ENCODE measurements at places on chromosomes 3 and 15. TPM values are rescaled to one million over a fixed set of nuclear protein-coding genes. Genes with fewer than 3 reads are reported as not detected.

DNA sequence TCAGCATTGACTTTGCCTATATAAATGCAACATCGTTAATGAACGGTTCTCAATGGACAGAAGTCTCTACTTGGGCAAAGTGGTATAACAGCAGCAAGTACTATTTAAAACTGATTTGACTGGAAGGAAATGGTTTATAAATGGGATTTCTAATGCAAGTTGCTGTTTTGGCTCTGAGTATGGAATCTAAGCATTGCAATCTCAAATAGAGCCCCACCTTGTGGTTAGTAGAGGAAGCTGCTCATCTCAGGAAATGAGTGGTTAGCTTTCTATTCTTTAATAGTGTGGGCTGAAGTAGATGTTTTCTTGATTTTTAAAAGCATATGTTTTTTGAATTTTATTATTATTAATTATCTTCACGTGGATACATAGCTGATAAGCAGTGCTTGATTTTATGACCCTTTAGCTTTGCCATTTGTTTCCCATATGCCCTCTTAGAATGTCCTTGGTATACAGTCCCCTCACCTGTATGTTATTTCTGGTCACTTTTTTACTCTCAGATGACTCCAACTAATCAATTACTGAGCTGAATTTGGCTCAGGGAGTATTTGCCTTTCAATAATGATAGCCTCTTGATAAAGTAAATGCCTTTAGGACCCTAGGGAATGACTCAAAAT lies 67.1 kb downstream of the OXSM start:
- peak; percentile 53 for DNase-seq

DNA sequence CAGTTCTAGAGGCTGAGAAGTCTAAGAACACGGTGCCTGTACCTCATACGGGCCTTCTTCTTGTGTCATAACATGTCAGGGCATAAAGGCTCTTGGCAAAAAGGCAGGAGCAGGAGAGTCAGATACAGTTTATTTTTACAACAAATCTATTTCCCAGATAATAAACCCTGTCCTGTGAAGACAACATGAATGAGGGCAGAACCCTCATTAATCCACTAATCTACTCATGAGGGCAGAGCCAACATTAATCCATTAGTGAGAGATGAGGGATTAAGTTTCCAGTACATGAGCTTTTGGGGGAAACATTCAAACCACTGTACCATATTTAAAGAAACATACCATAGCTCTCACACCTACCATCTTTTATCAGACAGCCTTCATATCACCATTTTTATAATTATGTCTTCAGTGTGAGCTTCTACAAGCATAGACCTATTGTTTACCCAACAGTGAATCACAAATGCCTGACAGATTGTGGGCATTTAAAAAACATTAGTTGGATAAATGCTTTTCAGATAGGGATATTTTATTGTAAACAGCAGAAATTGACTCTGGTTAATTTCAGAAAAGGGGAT lies 645.8 kb downstream of the GRM7 start:
- DNase-seq, result peak; percentile 72

GRCh38 chr15:95326431-95327182 lies 1003.9 kb upstream of the NR2F2 start:
- DNase-seq, result no peak

- DNase-seq, result no peak
Observed at GRCh38 chr3:15434756-15435155, 7.4 kb downstream of the EAF1 start.

GRCh38 chr3:98966862-98967546 lies 65.5 kb upstream of the DCBLD2 start:
- peak; percentile 74 for DNase-seq

DNA sequence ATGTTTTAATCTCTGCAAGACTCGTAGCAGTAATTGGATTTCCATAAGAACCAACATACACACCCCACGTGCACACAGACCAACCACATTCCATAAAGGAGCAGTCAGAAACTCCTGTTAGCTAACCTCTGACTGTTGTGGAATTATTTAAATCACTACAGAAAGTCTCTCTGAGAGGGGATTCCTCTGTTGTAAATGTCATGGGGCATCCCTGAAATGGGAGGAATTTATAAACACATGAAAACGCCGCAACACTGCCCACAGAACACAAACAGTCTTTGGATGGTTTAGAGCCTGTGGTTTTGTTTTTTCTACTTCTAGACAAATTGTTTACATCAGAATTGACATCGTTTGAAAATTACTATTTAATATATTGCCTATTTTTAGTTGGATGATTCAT lies 740.1 kb upstream of the GRM7 start:
- no peak for DNase-seq

- no peak for DNase-seq
Observed at GRCh38 chr15:66029650-66030049, 160.4 kb downstream of the RAB11A start.

DNA sequence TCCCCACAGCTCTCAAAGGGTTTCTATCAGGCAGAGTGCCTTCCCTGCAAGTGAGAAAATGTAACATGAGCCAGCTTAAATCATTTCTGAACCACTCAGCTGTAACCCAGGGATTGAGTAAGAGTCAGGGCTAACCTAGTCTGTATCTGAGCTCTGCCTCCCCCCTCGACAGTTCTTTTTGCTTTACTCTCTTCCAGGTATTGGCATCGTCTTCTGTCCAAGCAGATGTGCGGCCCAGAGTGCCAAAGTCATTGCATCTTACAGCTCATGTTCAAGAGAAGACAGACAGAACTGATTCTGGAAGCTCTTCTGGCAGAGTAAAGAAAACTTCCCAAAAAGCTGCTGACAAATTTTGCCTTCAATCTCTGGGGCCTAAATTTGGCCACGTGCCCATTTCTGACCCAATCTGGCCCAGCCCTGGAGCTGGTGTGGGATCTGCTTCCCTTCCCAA lies 74.8 kb downstream of the ABHD5 start:
- DNase-seq, result peak; percentile 46

DNA sequence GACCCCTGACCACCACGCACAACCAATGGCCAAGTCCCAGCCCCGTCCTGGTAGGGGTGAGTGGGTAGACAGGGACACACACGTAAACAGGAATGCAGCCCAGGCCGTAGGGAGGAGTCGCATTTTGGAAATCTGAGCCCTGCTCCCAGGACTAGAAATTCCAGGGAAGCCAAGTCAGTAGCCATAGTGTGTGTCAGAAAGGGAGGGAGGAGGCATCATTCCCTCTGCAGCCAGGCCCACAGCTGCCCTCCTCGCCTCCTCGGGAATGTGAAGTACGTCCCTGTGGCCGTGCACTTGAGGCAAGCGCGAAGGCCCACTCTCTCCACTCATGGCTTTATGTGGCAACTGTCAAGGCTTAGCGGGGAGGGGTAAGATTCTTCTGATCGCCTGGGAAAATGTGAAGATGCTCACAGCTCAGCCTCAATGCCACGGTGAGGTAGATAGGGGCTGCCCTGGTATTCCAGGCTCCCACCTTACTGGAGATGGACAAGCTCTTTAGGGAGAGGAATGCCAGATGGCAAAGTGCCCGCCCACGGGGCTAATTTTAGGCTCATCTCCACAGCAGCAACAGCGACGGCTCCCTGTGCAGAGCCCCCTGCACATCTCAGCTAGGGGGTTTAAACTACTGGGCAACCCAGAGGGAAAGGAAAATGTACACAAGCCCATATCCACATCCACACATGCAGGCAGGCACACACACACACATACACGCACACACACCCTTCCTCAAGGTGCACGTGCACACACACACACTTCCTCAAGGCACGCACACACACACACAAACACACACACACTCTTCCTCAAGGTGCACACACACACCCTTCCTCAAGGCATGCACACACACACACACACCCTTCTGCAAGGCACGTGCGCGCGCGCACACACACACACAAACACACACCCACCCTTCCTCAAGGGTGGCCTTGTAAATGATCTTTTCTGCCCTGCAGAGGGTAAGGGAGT lies 65.5 kb downstream of the ADCY5 start:
- DNase-seq, result no peak

DNA sequence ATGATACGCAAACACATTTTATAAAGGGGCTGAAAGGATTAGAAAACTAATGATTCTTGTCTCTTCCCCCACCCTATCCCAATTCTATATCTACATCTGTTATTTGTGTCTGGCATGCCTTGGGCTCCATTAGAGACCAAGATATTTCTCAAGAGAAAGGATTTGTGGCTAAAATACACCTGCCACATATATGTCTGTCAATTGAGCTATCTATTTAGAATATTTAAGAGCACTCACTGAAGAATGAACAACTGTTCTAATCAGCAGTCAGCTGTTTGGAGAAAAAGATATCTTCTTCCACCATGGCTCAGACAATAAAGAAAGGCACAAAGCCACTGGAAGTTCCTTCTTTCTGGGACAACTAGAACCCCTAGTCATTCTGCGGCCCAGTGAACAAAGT lies 61.7 kb upstream of the LRRN1 start:
- DNase-seq, result no peak

DNA sequence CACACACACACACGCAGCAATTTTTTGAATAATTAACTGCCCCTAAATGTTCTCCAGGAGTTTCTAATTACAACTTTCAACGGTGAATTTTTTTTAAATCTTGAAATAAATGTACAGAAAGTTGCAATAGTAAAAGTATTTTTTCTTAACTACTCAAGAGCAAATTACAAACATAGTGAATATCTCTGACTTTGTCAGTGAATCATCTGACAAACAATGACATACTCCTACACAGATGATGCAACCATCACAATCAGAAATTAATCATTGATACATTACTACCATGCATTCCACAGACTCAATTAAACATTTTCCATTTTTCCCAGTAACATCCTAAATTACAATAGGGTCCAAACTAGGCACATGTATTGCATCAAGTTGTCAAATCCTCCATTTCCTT lies 597.3 kb downstream of the NAALADL2 start:
- peak; percentile 82 for DNase-seq

DNA sequence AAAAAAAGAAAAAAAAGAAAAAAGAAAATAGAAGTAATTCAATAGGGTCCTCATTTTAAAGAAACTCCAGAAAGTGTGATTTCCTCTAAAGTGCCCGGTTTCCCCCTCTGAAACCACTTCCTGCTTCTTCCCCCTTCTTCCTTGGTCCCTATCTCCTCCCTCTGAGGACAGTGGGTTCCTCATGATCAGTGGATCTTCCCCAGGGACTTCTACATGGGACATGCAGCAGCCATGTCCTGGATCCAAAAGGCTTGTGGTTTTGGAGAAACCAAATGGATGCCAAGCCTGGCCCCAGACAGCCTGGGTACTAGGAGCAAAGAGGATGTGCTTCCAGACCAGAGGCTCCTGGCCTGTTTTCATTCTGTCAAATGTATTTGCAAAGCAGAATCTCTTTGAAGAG lies 26.6 kb upstream of the SMAD6 start:
- DNase-seq, result no peak

DNA sequence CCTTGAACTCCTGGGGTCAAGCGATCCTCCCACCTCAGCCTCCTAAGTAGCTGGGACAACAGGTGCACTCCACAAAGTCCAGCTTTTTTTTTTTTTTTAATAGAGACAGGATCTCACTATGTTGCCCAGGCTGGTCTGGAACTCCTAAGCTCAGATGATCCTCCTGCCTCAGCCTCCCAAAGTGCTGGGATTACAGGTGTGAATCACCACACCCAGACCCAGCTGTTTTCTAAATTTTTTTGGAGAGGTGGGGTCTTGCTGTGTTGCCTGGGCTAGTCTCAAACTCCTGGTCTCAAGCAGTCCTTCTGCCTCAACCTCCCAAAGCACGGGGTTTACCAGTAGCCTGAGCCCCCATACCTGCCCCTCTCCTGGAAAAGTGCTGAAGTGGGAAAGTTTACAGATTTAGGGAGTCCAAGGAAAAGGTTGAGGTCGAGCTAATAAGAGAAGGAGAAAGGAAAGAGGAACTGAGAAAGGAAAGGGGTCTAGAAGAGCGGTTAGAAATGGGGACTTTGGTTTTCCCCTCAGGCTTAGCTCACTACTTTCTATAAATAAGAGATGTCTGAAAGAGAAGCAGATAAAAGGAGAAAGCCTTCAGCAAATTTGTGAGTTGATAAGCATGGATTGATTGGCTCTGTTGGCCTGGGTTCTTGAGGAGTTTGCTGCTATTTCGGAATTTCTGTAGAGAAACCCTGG lies 23.6 kb downstream of the UBE2E1 start:
- no peak for DNase-seq

DNA sequence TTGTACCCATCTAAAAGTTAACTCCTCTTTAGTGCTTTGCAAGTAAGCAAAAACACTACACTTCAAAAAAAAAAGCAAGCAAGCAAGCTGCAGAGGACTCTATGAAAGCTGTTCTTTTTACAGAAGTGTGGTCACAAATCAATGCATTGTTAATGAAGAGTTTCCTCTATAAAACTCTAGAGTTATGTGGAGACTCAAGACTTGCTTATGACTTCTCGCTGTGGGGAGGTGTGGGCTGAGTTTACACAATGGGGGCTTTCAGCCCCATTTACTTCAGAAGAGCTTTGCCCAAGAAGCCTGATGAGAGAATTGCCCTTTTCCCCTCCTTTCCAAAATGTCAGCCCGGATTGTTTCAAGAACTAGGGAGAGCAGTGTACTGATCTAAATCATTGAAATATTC lies 144.4 kb downstream of the IGSF11 start:
- no peak for DNase-seq

DNA sequence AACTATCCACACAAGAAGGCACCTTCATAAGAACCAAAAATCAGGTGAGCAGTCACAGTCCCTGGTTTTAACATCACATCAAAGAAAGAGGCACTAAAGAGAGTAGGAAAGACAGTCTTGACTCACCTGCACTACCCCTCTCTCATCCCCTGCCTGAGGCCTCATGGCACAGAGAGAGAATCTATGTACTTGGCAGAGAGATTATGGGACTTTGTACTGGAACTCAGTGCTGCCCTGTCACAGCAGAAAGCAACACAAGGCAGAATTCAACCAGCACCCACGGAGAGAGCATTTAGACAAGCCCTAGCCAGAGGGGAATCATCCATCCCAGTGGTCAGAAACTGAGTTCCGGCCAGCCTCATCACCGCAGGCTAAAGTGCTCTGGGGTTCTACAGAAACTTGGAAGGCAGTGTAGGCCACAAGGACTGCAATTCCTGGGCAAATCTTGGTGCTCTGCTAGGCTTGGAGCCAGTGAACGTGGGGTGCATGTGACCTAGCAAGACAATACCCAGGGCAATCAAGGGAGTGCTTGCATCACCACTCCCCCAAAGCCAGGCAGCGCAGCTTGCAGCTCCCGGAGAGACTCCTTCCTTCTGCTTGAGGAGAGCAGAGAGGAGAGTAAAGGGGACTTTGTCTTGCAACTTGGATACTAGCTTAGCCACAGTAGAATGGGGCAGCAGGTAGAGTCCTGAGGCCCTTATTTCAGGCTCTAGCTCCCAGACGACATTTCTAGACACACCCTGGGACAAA lies 8.5 kb upstream of the RUVBL1 start:
- no peak for DNase-seq

Gene FOXL2NB
- total RNA-seq, result 0.13 TPM

Gene CNTN4
- total RNA-seq, result 0.26 TPM

Gene IQCF2
- total RNA-seq, result not detected

Gene COL6A6
- total RNA-seq, result not detected

Gene ITGA11
- total RNA-seq, result 0.53 TPM

Gene AMOTL2
- total RNA-seq, result 54.2 TPM

Gene BFSP2
- not detected for total RNA-seq

Gene SAXO2
- 0.38 TPM for total RNA-seq

Gene ADAMTS7
- total RNA-seq, result 0.51 TPM

Gene WNT5A
- 3.9 TPM for total RNA-seq

Gene NR2F2
- 1.4 TPM for total RNA-seq

Measured in bronchial epithelial cell (primary cell).